ENCODE measurements at places on chromosomes 13 and 19.

DNA sequence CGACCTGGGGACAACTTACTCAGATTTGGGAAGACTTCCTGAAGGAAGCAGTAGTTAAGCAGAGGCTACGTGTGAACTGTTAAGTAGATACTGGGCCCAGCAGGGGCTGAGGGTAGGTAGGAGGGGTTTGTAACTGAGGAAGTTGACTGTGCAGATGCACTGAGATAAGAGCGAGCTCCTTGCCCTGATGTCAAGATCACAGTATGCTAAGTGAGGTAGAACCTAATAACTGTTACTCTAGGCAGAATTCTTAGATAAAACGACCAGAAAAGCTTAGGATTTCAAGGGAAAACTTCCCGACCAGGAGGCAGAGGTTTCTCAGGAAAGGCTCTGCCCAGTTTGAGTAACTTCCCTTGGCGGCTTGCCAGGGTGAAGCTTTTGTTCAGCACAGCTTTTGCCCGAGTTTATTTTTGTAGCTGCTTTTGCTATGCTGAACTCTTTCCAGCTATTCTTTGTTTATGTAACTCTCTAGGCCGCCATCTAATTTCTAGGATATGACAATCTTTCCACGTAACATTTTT lies 632.1 kb downstream of the DIAPH3 start:
- no peak for DNase-seq

- no peak for DNase-seq
Observed at GRCh38 chr19:3471954-3472655, 8.2 kb downstream of the SMIM24 start.

DNA sequence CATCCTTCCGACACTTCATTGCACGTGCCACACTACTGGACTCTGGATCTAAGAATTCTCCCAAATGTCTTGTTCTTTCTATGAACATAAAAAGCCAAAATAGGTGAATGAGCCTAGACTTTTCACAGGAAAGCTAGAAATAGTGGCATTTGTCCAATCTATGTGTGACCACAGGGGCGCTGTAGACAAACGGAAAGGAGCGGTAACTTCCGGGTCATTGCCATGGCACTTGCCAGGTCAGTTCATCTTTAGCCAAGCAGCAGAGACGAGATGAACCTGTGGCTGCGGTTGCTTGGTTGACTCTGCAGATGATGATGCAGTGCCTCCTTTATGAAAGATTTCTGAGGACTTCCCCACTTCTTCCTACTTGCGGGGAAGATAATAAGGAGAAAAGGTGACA lies 65.6 kb downstream of the ADGRE1 start:
- DNase-seq = no peak

DNA sequence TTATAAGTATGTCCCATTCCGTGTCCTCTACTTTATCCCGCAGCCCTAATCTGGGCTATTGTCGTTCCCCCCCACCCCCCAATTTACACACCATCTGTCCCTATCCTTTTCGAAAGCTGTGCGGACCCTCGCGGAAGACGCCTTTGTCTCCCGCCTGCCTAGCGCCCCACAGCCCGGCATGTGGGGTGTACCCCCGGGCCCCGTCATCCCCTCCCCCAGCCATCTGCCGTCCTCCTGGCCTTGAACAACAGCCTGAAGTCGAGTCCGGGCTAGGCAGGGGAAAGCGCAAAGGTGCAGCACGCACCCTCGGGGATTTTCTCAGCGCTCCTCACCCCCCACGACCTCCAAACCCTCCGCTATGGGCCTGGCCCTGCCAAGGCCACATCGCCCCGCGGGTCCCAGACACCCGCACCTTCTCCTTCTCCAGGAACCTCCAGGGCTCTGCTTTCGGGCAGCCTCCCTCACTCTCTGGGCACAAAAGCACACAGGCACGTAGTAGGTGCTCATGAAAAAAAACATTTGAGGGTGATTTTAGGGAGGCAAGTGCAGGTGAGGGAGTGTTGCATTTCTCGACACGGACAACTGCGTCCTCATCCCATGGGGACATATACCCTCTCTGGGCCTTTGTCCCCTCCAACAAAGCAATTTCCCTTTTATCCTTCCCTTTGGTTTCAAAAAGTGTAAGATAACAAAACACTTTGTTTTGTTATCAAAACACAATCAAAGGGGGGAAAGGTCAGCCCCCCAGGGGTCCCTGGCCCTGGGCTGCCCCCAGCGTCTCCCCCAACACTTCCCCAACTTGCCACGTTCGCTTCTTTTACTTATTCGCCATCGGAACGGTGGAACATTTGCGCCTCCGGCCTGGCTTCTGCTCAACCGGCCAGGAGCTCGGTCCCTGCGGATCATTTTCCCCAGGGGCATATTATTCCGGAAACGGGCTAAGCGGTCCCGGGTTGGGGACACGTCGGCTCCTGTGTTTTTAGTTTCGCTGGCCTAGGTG lies 16.4 kb downstream of the CCDC124 start:
- DNase-seq = no peak

- DNase-seq = no peak
Observed at GRCh38 chr13:28429685-28430290, 65.1 kb downstream of the FLT1 start.

DNA sequence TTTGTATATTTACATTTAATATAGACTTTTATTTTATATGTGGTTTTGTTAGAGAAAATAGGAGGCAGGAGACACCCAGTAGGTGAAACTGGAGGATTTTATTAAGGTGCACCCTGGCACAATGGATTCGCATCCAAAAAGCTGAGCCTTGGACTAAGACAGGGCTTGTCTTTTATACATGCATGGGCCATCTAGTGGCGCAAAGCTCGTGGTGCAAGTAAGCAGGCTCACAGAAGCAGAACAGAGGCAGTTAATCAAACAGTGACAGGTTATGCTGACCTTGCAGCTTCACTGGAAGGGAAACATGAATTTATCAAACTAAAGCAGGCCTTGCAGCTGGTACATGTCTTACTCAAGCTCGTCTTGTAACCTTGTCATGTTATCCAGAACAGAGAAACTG lies 58.8 kb upstream of the ZNF681 start:
- DNase-seq = no peak

- DNase-seq = no peak
Observed at GRCh38 chr19:28475525-28475924, 737.4 kb downstream of the UQCRFS1 start.

- no peak for DNase-seq
Observed at GRCh38 chr13:105971312-105971711, 564.1 kb downstream of the EFNB2 start.

DNA sequence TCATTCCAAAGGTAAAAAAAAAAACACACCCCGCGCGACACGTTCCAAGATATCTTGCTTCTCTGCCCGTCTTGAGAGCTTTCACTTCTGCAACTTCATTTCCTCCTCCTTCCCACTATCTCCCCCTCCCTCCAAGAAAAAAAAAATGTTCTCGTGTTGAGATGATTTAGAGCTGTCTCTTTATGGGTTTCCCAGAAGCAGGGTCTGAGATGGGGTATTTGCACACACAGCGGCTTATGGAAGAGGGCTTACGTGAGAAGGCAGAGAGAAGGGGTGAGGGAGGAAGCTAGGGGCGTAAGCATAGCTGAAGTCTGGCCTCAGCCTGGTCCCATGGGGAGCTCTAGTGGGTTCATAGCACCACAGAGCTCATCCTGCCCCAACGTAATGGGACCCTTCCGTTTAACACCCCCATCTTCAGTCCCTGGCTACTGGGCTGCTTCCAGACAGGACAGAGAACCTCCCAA lies 31.3 kb upstream of the USE1 start:
- no peak for DNase-seq

DNA sequence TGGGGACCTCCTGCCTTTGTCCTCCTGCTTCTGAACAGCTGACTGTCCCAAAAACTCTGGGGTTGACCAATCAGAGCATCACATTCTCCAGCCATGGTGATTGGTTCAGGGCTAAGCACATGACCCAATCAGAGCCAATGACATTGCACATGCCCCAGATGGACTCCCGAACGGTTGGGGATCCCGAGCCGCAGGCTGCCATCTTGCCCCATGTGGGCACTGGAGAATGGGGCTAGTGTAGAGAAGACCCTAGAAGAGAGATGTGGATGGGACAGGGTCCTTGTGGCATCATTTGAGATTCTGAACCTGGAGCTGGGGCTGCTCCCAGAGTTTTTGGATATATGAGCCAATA lies 31.3 kb upstream of the PEPD start:
- DNase-seq = no peak

DNA sequence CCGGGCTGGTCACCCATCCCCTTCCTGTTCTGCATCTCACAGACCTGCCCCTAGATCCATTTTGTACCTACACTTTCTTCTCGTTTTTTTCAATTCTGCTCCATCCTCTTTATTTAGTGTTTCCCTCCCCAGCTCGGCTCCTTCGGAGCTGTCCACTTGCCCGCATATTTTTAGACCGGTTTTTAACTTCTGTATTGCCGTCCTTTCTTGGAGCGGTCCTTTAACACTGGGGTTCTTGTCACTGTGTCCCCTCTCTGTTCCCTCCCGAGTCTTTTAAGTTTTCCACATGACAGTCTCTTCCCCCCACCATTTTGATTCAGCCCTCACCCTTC lies 1.7 kb downstream of the ARHGAP35 start:
- no peak for DNase-seq

DNA sequence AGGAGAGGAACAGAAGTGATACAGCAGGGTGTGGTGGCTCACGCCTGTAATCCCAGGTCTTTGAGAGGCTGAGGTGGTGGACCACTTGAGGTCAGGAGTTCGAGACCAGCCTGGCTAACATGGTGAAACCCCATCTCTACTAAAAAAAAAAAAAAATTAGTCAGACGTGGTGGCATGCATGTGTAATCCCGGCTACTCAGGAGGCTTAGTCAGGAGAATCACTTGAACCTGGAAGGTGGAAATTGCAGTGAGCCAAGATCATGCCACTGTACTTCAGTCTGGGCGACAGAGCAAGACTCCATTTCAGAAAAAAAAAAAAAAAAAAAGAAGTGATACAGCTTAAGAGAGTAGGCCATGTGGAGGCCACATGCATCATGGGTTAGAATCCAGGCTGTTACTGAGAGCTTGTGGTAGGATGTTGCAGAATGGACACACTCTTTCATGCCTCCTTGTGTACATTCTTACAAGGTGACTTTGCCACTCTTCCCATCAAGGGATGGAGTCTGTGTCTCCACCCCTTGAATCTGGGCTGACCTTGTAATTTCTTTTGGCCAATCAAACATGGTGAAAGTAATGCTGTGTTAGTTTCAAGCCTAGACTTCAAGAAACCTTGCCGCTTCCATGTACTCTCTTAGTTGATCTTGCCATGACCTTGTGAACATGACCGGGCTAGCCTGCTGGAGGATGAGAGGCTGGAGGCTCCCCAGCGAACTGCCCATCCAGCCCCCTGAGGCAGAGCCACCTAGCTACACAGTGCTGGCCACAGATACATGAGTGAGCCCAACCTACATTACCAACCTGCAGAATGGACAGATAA lies 12.3 kb downstream of the FAM187B start:
- DNase-seq = no peak

DNA sequence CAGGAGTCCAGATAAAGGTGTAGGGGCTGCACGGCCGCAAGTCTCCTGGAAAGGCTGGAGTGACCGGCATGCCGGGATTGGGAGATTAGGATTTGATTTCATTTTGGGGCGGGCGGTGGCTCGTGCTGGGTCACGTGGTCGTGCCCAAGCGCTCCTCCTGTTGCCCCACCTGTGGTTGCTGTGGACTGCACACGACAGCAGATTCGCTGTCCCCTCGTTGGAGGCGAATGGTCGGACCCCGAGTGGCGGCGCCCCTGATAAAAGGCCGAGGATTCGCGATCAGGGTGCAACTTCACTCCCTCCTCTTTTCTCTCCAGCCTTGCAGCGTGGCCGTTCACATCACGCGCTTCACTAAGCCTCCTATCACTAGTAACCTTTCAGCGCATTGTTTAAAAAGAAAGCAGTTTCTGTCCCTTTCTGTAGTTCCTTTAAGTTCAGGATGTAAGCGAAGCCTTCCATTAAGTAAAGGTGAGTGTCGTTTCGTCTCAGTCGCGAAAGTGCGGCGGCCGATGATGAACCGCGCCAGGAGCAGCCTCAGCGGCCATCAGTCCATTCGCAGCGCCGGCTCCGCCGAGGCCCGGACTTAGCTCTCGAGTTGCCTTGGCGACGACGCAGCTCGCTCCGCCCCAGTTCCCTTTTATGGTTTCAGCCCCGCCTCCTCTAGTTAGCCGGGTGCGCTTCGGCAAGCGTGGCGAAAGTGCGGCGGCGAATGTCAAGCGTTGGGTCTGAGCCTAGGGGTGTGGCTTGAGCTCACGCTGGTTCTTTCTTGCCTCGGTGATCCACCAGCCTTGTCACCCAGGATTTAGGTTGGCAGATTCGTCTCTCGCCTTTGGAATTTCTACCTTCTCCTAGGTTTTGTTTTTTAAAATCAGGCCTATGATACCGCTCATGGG lies 1.7 kb upstream of the PPP1R37 start:
- peak; percentile 95 for DNase-seq

DNA sequence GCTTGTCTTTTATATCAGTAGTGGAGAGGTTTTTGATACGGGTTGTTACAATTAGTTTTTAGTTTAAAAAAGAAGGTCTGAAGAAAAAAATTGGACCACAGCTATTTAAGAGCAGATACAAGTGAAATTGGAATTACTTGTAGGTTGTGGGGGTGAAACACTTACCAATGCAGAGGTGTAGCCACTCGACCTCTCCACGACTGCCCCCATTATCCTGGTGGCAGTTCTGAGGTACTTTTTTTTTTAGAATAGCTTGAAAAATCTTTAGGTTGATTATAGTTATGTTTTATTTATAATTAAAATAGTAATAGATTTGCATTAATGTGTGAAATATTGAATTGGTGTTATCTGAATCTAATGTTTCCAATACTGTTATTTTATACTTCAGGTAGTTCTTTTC lies 60.7 kb downstream of the PAN3 start:
- no peak for DNase-seq

GRCh38 chr19:2229103-2230032 lies 6.8 kb downstream of the PLEKHJ1 start:
- no peak for DNase-seq

DNA sequence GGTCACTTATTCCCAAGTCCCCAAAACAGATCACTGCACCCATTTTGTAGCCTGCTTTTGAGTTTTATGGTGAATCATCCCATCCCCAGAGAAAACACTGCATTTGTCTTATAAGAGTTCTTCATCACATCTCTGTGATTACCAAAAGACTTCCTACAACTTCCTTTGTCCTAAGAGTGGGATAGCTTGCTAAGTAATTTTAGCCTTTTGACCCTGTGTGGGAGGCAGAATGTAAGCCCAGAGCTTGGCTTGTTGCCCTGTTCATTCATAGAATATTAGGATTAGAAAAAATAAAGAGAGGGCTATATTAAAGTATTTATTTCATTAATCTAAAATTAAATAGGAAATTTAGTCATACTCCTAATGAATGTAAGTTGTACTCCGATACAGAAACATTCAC lies 213.3 kb downstream of the MZT1 start:
- DNase-seq = no peak

GRCh38 chr19:5080030-5080654 lies 111.2 kb downstream of the KDM4B start:
- DNase-seq = no peak

- DNase-seq = no peak
Observed at GRCh38 chr19:13098277-13099072, 4.2 kb downstream of the LYL1 start.

- DNase-seq = no peak
Observed at GRCh38 chr19:45682117-45682516, 9.6 kb downstream of the SNRPD2 start.

All from vagina (tissue), 2 donors.